ENCODE measurements at places on chromosomes 16 and 17.

DNA sequence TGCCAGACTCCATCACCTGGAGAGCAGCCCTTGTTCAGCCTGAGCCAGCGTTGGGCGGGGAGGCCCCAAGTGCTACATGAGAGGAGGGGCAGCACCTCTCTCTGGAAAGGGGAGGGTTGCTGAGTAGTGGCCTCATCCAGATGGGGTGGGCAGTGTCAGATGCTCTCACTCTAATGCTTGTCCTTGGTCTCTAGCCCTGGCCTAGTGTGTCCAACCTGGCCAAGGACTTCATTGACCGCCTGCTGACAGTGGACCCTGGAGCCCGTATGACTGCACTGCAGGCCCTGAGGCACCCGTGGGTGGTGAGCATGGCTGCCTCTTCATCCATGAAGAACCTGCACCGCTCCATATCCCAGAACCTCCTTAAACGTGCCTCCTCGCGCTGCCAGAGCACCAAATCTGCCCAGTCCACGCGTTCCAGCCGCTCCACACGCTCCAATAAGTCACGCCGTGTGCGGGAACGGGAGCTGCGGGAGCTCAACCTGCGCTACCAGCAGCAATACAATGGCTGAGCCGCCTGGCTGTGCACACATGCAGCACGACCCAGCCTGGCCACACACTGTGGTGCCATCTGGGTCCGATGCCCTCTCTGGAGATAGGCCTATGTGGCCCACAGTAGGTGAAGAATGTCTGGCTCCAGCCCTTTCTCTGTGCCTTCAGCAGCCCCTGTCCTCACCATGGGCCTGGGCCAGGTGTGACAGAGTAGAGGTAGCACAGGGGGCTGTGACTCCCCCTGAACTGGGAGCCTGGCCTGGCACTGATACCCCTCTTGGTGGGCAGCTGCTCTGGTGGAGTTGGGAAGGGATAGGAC, 4.3 kb downstream of the CTRL start:
- DNase-seq: no peak

DNA sequence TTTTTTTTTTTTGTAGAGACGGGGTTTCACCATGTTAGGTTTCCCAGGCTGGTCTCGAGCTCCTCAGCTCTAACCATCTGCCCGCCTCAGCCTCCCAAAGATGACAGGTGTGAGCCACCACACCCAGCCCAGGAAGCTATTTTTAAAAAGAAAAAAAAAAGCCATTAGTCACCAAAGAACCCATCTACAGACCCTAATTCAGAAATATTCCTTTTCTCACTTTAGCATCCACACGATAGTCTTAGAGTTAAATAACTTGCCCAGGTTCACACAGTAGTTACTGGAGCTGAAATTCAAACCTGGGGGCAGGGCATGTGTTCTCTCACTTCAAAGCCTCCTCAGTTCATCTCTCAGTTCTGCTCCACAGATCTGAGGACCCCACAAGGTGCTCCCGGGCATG, 70.3 kb upstream of the NOL11 start:
- DNase-seq: no peak

GRCh38 chr17:79011451-79012147, 2.0 kb upstream of the CANT1 start:
- DNase-seq: no peak

- DNase-seq: no peak
These were observed 100.3 kb upstream of the KIF2B start for GRCh38 chr17:53722407-53722806.

- no peak for DNase-seq
These were observed 260.2 kb upstream of the N4BP1 start for GRCh38 chr16:48870141-48870540.

GRCh38 chr17:77155125-77155524, 14.4 kb downstream of the SEC14L1 start:
- DNase-seq: no peak

- no peak for DNase-seq
These were observed 6.3 kb downstream of the SLFN12L start for GRCh38 chr17:35531160-35531559.

All from central memory CD8-positive, alpha-beta T cell (primary cell).